Fibroblast of lung (primary cell): ENCODE measurements at places on chromosomes 13 and 19. TPM values are rescaled to one million over a fixed set of nuclear protein-coding genes. Genes with fewer than 3 reads are reported as not detected.

The RDH8 gene
- total RNA-seq: not detected in 2 replicates

The UPK1A gene
- not detected in 2 replicates for total RNA-seq

The ZNF536 gene
- 0.26 and 0.50 TPM in 2 replicates for total RNA-seq

The URAD gene
- not detected in 2 replicates for total RNA-seq

The CAPN12 gene
- 0.26 and 0.50 TPM in 2 replicates for total RNA-seq

The MAN2B1 gene
- total RNA-seq: 33.1 and 36.0 TPM in 2 replicates

The OR7E24 gene
- not detected in 2 replicates for total RNA-seq

The CCDC8 gene
- total RNA-seq: 13.4 and 17.2 TPM in 2 replicates

The GPC5 gene
- 0.17 TPM in 1 of 2 replicates, not detected in the other for total RNA-seq

The NXNL1 gene
- not detected in 2 replicates for total RNA-seq

The MYO16 gene
- total RNA-seq: under 0.01 TPM in 2 replicates

GRCh38 chr13:31088826-31089420 is 72.8 kb downstream of the HSPH1 start:
- no peak for DNase-seq

GRCh38 chr19:29662604-29663404 is 2.5 kb upstream of the PLEKHF1 start:
- DNase-seq: peak; percentile 96

DNA sequence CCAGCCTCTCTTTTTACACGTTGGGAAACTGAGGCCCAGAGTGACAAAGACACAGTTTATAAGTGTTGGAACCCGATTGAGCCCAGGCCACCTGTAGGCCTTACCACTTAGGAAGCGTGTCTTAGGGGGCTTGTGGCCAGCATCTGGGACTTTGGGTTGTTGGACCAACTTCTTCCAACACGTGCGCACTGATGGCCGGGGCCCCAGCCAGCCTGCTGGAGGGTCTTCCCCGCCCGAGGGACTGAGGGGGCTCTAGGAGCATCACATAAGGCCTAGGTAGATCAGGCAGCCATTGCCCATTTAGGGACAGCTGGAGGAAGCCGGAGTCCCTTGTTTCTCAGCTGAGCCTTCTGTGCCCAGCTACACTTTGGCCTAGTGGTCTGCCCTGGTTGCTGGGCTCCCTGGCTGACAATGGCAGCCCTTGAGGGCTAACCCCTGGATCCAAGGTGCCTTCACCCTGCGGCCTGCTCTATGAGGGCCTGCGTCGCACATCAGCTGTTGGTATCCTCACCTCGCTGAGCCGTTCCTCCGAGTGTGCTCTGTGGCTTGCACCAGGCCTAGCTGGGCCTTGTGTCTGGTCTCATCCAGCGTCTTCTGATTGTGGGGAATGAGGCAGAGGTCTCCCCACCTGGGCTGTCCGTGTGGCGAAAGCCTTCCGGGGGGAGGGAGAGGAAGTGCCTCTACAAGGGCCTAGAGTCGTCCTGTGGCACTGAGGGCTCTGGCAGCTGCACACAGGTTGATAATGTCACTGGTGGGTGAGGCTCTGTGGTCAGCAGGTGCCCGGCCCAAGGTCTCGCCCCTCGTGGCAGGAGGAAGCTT is 1.2 kb downstream of the RAB11B start:
- no peak for DNase-seq

GRCh38 chr13:25686831-25687470 is 315.2 kb downstream of the ATP8A2 start:
- DNase-seq: no peak

DNA sequence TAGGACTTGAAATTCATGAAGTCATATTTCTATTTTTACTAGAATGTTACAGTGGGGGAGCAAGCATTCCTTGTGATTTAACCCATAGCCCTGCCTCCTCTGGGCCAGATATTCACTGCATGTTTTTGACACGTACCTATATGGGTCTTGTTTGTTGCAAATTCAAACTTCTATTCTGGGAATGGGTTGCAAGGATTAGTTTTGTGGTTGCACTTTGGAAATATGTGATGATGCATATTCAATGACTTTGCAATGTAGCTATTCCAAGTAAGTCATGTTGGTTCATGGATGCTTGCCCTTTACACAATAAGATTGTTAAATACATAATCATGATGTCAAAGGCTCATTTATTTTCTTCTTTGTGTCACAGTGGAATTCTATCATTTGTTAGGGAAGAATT is 440.8 kb downstream of the TDRD3 start:
- DNase-seq: peak; percentile 62

- peak; percentile 74 for DNase-seq
Observed at GRCh38 chr19:37594982-37595382, 306 bp downstream of the ZNF540 start.

DNA sequence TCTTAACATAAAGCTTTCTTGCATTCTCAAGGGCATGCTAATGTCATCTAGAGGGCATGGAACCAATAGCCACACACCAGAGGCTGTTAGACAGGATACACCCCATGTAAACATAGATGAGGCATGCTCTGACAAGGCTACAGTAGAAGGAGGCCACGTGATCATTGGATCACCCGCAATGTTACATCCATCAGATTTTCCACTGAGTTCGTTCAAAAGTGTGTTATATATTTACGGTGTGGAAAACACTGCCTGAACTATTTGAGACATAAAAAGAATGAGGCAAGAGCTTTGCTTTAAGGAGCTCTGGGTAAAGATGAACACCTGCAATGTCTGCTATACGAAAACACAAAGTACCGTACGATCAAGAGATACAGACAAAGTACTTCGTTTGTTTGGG is 817.5 kb upstream of the SLC10A2 start:
- DNase-seq: peak; percentile 60

DNA sequence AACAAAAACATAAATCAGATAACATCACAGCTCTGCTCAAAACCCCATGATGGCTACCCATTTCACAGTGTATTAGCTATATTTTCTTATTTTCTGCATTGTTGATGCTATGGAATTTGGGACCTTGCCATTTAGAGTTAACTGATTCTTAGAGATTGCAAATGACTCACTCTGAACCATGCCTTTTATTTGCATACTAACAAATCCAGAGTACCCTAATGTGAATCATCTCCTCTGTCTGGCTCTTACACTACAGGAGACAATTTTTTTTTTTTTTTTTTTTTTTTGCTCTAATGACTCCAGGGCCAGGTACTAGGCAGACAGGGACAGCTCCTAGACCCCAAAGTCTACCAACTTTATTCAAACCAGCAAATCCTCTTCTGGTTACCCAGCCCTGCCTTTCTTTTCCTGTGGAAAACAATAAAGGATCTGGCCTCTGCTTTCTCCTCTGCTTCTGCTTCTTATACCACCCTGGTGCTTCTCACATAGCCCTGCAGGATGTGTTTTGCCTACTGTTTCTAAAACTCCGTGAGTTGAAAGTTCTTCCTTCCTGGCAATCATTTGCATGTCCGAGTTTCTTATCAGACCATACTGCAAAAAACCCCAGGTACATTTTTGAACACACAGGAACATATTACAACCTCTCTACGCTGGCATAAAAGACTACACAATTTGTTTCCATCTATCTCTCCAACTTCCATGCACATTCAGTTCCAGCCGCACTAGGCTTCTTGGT is 10.6 kb upstream of the ZNF460 start:
- DNase-seq: peak; percentile 75

GRCh38 chr13:101618440-101619187 is 166.1 kb downstream of the ITGBL1 start:
- no peak for DNase-seq

DNA sequence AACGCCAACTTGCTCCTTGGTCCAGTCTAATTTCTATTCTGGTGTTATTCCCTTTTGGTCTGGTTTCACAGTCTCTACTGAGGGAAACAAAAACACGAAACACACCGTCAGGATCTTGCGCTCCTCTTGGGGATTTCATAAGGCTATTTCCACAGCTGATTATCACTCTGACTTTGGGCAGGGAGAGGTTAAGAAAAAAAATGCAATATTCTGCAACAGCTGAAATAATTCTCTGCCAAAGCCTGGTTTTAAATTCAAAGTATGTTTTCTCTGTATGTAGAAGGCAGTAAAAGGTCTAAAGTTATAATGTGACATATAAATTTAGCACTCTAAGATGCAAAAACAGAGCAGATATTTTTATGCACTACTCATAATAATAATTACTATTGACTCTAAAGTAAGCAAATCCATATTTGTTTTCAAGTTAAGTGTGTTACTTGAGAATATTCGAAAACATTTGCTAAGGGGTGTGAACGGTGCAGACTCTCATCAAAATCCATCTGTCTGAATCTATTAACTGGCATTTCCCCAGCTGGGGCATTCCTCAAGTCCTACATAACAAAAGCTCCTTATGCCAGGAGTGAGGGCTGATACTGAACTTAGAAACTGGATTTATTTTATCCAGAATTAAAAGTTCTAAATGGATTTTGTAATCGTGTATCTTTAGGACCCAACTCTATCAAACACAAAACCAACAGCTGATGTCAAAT is 38.4 kb upstream of the STARD13 start:
- DNase-seq: peak; percentile 61

- peak; percentile 36 for DNase-seq
Observed at GRCh38 chr13:73059460-73060250, 850 bp downstream of the KLF5 start.

DNA sequence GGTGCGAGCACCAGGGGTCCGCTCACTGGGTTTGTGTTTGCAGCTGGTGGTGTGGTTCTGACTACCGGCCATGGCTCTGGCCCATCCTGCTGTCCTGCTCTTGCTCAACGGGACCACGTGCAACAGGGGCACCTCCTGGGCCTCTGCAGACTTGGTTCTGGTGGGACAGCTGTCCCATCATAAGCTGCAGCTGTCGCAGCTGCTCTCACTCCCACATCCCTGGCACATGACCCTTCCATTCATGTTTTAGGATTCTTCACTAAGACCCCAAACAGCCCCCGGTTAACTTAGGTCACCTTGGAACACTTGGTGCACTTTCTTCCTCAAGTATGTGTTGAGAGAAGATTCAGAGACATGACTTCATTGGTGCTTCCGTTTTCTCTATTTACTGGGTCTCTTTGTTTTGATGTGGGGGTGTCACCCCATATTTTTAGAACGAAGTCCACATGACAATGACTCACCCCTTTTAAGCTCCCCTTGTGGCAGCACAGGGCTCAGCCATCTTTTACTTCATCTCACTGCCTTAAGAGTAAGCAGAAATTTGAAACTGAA is 68.4 kb upstream of the ARHGEF7 start:
- DNase-seq: peak; percentile 67

GRCh38 chr19:49651029-49651819 is 9.2 kb downstream of the SCAF1 start:
- no peak for DNase-seq

GRCh38 chr19:2484178-2484937 is 8.4 kb downstream of the GADD45B start:
- no peak for DNase-seq

GRCh38 chr13:71005919-71006318 is 861.1 kb downstream of the DACH1 start:
- DNase-seq: no peak

DNA sequence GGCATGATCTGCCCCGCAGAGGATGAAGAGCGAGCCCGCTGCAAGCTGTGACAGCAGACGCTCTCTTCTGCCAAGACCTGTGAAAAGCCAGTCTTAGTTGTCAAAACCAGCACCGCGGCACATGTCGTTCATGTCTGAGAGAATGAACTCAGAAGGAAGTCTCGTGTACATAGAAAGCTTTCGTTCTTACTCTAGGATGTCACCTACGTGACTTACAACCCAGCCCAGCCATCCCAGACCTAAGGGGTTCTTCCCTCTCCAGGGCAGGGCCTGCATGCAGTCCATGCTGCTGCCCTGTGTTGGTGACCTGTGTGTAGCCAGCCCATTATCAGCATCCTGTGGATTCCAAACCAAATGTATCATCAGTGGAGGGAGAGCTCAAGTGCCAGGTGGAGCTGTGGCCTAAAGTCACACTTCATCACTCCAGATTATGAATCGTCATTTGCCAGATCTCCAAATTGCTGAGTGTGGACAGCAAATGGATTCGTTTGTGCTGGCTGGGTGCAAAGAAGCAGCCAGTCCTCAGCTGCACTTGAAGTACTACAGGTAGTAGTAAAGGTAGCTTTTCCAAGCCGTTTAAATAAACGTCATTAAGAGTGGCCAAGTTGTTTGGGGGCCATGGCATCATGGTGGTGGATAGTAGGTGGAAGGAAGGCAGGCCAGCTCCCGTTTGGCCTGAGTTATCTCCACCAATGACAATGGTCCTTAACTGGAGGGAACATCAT is 73.9 kb upstream of the GPR183 start:
- DNase-seq: peak; percentile 2

GRCh38 chr19:18814063-18814462 is 17.7 kb upstream of the UPF1 start:
- DNase-seq: peak; percentile 33

GRCh38 chr19:54660964-54661363 is 1.8 kb upstream of the LILRB4 start:
- DNase-seq: no peak

- DNase-seq: peak; percentile 55
Observed at GRCh38 chr13:36131931-36132297, 732 bp upstream of the DCLK1 start.

- DNase-seq: no peak
Observed at GRCh38 chr13:66200555-66200954, 1029.6 kb downstream of the PCDH9 start.

DNA sequence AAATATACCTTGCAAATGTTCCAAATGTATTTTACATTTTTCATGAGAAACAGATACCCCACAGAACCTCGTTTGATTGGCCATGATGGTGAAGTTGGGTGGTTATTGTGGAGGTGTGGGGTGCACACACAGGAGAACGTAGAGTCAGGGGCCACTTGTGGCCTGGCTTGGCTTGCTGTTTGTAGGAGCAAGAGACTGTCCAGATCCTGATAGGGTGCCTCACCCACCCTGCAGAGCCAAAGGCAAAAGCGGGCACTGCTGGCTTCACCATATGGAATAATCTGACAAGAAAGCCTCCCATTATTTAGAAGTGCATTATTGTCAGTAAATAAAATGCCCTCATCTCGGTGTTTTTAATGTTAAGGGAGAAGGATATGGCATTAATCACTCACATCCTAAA is 330.2 kb downstream of the TEX29 start:
- no peak for DNase-seq
